Activated CD4-positive, alpha-beta T cell treated with anti-CD3 and anti-CD28 coated beads, Interleukin-2, amount 50 U/mL, for 24 hours (primary cell): ENCODE measurements at places on chromosomes 13 and 19.

GRCh38 chr13:90553159-90553558 lies 794.3 kb upstream of the MIR17HG start:
- no peak for DNase-seq

GRCh38 chr13:45200701-45201232 lies at the start of gene KCTD4:
Gene KCTD4 (minus strand): TSS chr13:45201045. CDS start chr13:45194567, 6,478 bp downstream.
- no peak for DNase-seq

GRCh38 chr13:109989155-109989554 lies 202.8 kb upstream of the IRS2 start:
- no peak for DNase-seq

GRCh38 chr19:45952686-45953505 lies 20.8 kb downstream of the NOVA2 start:
- DNase-seq, result no peak

- DNase-seq, result no peak
These were observed 3.1 kb downstream of the SCN1B start for GRCh38 chr19:35033067-35034004.

GRCh38 chr19:31907661-31908060 lies 437.7 kb upstream of the ZNF507 start:
- no peak for DNase-seq

GRCh38 chr13:26024558-26024957 lies 27.3 kb downstream of the SHISA2 start:
- DNase-seq, result no peak

- DNase-seq, result no peak
These were observed 697.8 kb downstream of the DACH1 start for GRCh38 chr13:71169180-71169579.

DNA sequence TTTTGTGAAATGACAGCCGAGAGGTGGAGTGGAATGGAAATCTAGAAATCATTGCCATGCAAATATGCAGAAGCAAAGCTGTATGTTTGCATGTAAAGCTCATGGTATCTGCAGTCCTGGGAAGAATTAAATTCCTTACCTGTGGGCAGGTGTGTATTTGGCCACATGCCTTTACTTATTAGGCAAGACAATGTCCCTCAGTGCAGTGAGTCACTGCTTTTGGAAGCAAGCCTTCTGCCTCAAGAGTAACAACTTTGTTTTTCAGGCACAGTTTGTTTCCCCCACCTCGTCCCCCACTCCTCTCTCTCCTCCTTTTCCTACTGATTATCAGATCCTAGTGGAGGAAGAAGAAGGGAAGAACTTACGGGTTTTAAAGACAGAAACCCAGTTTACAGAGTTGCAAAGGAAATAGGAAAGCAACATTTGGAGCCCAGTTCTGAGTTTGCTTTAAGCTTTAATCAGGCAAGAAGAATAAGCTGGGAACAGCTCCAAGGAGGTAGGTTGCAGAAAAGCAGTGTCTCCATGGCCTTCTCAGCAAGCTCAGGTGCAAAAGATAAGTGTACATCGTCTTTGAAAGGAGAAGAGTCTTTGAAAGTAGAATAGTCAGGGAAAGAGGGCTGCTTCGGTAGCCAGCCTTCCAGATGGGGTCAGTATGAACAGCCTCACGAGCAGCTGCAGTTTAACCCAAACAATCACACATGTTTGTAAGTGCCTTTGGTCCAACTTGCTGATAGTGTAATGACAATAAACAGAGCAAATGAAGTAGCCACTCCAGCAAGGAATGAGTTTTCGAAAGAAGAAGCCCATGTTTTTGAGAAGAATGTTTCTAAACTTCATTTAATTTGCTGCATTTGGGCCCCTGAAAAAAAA lies 190.1 kb downstream of the KLF5 start:
- DNase-seq, result no peak

DNA sequence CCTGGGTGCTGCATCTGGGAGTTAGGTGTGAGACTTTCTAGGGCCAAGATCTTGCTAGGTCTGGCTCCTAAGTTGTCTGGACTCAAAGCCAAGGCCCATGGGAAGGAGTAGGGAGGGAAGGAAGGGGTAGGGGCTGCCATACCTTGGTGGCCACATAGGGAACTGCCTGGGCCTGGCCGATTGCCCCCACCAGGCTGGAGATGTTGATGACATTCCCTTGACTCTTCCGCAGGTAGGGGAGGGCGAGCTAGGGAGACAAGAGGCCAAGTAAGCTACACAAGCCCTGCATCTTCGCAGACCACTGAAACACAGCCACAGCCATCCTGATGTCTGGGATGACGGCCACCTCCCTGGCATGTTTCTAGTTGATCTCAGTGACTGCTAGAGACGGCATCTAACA lies 4.1 kb upstream of the BCAT2 start:
- DNase-seq, result no peak

- no peak for DNase-seq
These were observed 16.4 kb downstream of the CARM1 start for GRCh38 chr19:10887616-10888367.

DNA sequence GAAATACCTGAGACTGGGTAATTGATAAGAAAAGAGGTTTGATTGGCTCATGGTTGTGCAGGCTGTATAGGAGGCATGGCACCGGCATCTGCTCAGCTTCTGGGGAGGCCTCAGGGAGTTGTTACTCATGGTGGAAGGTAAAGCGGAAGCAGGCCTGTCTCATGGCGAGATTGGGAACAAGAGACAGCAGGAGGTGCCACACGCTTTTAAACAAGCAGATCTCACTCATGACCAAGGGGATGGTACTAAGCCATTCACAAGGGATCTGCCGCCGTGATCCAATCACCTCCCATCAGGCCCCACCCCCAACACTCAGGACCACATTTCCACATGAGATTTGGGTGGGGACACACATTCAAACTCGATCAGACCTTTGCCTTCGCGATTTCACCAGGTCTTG lies 86.2 kb downstream of the ANKRD10 start:
- DNase-seq, result no peak
